ENCODE measurements at places on chromosomes 2 and 18.

GRCh38 chr2:237866101-237866621 lies 6.7 kb downstream of the RAMP1 start:
- no peak for DNase-seq

DNA sequence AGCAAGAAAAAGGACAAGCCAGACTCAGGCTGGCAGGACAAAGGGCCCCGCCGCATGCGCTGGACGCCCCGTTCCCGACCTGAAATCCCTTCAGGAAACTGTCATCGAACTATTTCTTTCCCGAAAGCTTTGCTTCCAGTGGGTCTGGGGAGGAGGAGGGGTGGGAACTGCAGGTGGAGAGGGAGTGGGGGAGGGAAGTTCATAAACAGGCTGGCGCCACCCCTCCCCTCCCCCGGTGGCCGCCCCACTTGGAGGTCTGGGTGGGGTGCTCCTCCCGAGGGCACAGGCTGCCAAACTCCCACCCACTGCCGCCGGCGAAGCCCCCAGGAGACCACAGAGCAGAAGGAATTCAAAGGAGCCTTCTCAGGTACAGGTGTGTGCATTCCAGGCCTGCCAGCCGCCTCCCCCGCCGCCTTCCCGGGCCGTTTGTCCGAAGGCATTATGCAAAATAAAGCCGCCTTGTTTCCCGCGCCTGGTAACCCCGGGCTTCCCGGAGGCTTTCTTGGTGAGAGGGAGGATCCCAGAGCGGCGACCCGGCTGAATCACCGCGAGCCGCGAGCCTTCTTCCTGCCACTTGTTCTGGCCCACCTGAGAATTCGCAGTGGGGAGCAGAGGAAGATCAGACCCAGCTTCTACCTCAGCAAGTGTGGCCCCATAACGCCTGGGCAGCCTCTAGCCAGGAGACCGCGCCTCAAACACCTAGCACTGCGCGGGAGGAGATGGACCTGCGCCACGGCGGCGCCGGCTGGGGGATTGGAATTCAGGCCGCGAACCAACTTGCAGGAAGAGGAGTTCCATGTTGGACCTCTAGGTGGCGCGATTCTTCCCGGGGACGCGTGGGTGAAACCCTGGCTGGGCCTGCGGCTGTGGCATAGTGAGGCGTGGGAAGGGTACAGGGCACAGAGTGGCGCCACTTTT lies 101.9 kb downstream of the FOXI3 start:
- DNase-seq = peak; percentile 49

GRCh38 chr18:3449512-3450011 lies 410 bp upstream of the TGIF1 start:
- peak; percentile 56 for DNase-seq

- DNase-seq = no peak
Observed at GRCh38 chr2:148577845-148578492, 66.6 kb upstream of the EPC2 start.

Data from stimulated activated CD4-positive, alpha-beta T cell treated with anti-CD3 and anti-CD28 coated beads, Interleukin-15, amount 100 ng/mL, for 1 hour (primary cell).